ENCODE measurements at places on chromosomes 11 and 22. TPM values are rescaled to one million over a fixed set of nuclear protein-coding genes. Genes with fewer than 3 reads are reported as not detected.

The FAM227A gene
- total RNA-seq, result 32.7 TPM

The RIMBP3B gene
- not detected for total RNA-seq

The TRABD gene
- 37.4 TPM for total RNA-seq

The TNNI2 gene
- 1.2 TPM for total RNA-seq

The PRAME gene
- not detected for total RNA-seq

The TSGA10IP gene
- 7.3 TPM for total RNA-seq

The TUB gene
- 41.3 TPM for total RNA-seq

The OR52H1 gene
- total RNA-seq, result not detected

The DBX1 gene
- 5.3 TPM for total RNA-seq

The KLHDC7B gene
- total RNA-seq, result not detected

The DNAJB7 gene
- not detected for total RNA-seq

The CCDC188 gene
- total RNA-seq, result not detected

- H3K27ac ChIP-seq, result peak within 1 kb of the TSS; percentile 74
- no peaks in the 10 kb centered on the region for H3K4me1 ChIP-seq
- H3K27me3 ChIP-seq, result peaks cover 5% of the 10 kb centered on the region
- no peaks in the 10 kb centered on the region for H3K36me3 ChIP-seq
- peak; percentile 93 for DNase-seq
Observed at GRCh38 chr22:50342651-50343540, at the start of gene PPP6R2. PPP6R2 (plus strand) TSS chr22:50343327; CDS start chr22:50393909, 50,582 bp downstream.

GRCh38 chr11:130488848-130489584 lies 40.6 kb downstream of the ADAMTS15 start:
- H3K27me3 ChIP-seq, result no peaks in the 10 kb centered on the region
- H3K27ac ChIP-seq, result no peak overlapping the region
- H3K36me3 ChIP-seq, result no peaks in the 10 kb centered on the region
- DNase-seq, result no peak
- no peaks in the 10 kb centered on the region for H3K4me1 ChIP-seq

- H3K4me1 ChIP-seq, result no peaks in the 10 kb centered on the region
- no peak overlapping the region for H3K4me3 ChIP-seq
- no peak for DNase-seq
- H3K27me3 ChIP-seq, result no peaks in the 10 kb centered on the region
Observed at GRCh38 chr22:49574205-49574880, 253.3 kb downstream of the BRD1 start.

GRCh38 chr22:40310081-40310767 lies 36.1 kb upstream of the ADSL start:
- H3K27me3 ChIP-seq, result no peaks in the 10 kb centered on the region
- H3K4me3 ChIP-seq, result no peak overlapping the region
- H3K27ac ChIP-seq, result no peak overlapping the region

- H3K36me3 ChIP-seq, result no peaks in the 10 kb centered on the region
- H3K27ac ChIP-seq, result no peak overlapping the region
- no peaks in the 10 kb centered on the region for H3K27me3 ChIP-seq
- no peak overlapping the region for H3K4me3 ChIP-seq
Observed at GRCh38 chr11:96075532-96075959, 151.6 kb upstream of the MTMR2 start.

- peaks cover 79% of the 10 kb centered on the region for H3K27me3 ChIP-seq
- DNase-seq, result no peak
- H3K4me3 ChIP-seq, result no peak overlapping the region
- H3K36me3 ChIP-seq, result no peaks in the 10 kb centered on the region
Observed at GRCh38 chr22:46024136-46024840, 47.3 kb upstream of the WNT7B start.

DNA sequence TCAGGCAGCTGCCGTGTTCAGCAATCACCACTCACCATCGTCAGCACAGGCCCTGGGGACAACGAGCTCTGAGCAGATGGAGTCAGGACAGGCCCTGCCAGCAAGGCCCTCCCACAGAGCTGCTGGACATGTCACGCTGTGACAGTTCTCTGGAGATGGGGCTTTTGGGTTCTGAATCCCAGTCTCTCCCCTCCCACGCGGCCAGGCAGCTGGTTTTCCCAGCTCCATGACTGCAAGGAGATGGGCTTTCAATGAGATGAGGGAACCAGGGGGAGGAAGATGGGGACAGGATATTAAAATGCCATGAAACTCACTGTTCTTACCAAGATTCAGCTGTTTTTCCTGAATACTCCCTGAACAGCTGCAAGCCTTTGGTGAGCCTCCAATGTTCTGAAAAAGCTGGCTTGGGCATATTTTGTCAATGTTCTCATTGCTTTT lies 305.9 kb downstream of the BRD1 start:
- no peak for DNase-seq
- no peaks in the 10 kb centered on the region for H3K36me3 ChIP-seq
- H3K27ac ChIP-seq, result no peak overlapping the region

DNA sequence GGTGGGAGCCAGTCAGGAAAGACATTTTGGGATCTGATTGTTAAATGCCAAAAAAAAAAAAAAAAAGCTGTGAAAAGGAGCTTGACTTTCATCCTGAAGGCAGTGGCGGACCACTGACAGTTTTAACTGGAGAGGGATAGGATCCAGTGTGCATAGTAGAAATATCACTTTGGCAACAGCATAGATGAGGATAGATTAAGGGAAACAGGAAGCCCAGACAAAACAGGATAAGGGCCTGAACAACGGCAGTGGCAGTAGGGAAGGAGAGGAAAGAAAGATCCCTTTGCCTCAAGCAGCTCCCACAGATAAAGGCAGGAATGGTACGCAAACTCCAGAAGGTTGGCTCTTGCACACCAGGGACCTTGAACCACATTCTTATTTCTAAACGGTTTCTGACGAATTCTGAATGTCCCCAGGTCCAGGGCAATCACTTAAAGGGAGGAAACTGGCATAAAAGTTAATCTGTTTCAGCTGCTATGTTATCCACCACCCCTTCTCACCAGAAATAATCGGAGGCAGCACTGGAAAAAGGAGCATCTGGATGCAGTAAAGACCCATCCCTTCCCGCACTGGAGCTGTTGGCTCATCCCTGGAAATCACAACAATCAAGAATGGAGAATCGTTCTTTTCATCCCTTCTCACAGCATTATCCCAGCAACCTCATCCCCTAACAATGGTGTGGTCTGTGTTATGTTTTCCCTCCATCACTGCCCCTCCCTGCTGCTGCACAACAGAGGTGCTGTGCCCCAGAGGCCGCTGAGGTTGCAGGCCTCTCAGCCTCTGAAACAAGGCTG lies 99.1 kb downstream of the GAB2 start:
- peak overlapping the region; percentile 69 for H3K27ac ChIP-seq
- peak; percentile 63 for DNase-seq
- H3K36me3 ChIP-seq, result no peaks in the 10 kb centered on the region
- H3K27me3 ChIP-seq, result no peaks in the 10 kb centered on the region
- H3K4me3 ChIP-seq, result no peak overlapping the region

DNA sequence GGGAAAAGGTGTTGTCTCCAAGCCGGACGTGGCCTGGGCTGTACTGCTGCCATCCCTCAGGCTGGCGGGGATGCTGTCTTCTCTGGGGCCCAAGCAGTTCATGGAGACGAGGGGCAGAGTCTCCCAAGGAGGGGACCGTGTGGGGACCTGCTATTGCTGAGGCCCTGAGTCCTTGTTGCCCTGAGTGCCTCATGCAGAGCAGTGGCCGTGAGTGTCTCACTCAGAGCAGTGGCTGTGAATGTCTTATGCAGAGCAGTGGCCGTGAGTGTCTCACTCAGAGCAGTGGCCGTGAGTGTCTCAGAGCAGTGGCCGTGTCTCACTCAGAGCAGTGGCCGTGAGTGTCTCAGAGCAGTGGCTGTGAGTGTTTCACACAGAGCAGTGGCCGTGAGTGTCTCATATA lies 54.7 kb downstream of the GRAMD4 start:
- H3K4me1 ChIP-seq, result no peaks in the 10 kb centered on the region
- DNase-seq, result no peak
- no peaks in the 10 kb centered on the region for H3K36me3 ChIP-seq
- H3K4me3 ChIP-seq, result no peak overlapping the region
- H3K27ac ChIP-seq, result no peak overlapping the region

- no peak for DNase-seq
- H3K36me3 ChIP-seq, result peaks cover 8% of the 10 kb centered on the region
- no peaks in the 10 kb centered on the region for H3K27me3 ChIP-seq
- peaks cover 35% of the 10 kb centered on the region for H3K4me1 ChIP-seq
- H3K4me3 ChIP-seq, result no peak overlapping the region
Observed at GRCh38 chr11:117170210-117170609, 8.3 kb upstream of the SIDT2 start.

GRCh38 chr11:73570415-73571114 lies 27.3 kb downstream of the FAM168A start:
- no peaks in the 10 kb centered on the region for H3K27me3 ChIP-seq
- no peaks in the 10 kb centered on the region for H3K36me3 ChIP-seq
- DNase-seq, result no peak
- no peak overlapping the region for H3K4me3 ChIP-seq
- no peak overlapping the region for H3K27ac ChIP-seq
- peaks cover 17% of the 10 kb centered on the region for H3K4me1 ChIP-seq

- no peak overlapping the region for H3K27ac ChIP-seq
- no peak overlapping the region for H3K4me3 ChIP-seq
- no peaks in the 10 kb centered on the region for H3K36me3 ChIP-seq
- no peaks in the 10 kb centered on the region for H3K27me3 ChIP-seq
- DNase-seq, result no peak
Observed at GRCh38 chr11:128055576-128056217, 531.7 kb downstream of the ETS1 start.

DNA sequence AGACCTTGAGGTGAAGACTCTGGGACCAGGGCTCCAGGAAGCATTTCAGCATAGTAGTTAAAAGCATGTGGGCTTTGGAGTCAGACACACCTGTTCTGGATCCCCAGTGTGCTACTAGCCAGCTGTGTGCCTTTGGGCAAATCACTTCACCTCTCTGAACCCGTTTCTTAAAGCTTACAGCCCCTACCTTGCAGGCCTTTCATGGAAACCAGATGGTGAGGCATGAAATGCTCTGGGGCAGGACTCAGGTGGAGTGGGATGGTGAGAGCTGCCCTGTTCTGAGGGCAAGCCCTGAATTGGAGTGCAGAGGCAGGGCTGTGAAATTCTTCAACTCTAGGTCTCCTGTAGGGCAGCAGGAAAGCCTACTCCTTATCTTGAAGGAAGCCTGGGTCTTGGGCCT lies 10.5 kb downstream of the UCP2 start:
- no peaks in the 10 kb centered on the region for H3K27me3 ChIP-seq
- peaks cover 4% of the 10 kb centered on the region for H3K36me3 ChIP-seq
- H3K27ac ChIP-seq, result no peak overlapping the region
- DNase-seq, result no peak

DNA sequence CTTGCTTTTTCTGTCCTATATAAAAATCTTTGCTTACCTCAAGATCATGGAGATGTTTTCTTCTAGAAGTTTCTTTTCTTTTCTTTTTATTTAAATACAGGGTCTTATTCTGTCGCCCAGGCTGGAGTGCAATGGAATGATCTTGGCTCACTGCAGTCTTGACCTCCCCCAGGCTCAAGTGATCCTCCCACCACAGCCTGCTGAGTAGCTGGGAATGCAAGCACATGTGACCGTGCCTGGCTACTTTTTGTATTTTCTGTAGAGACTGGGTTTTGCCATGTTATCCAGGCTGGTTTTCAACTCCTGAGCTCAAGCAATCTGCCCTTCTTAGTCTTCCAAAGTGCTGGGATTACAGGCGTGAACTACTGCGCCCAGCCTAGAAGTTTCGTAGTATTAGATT lies 45.3 kb downstream of the USP35 start:
- H3K36me3 ChIP-seq, result peaks cover 7% of the 10 kb centered on the region
- H3K27me3 ChIP-seq, result no peaks in the 10 kb centered on the region

- peaks cover 43% of the 10 kb centered on the region for H3K4me1 ChIP-seq
- peak overlapping the region; percentile 72 for H3K4me3 ChIP-seq
- peaks cover 21% of the 10 kb centered on the region for H3K27me3 ChIP-seq
- no peak for DNase-seq
- no peak overlapping the region for H3K27ac ChIP-seq
Observed at GRCh38 chr11:117877120-117877784, 794 bp upstream of the FXYD6 start.

GRCh38 chr11:129265125-129265788 lies 73.1 kb upstream of the ARHGAP32 start:
- H3K27me3 ChIP-seq, result no peaks in the 10 kb centered on the region
- no peak for DNase-seq
- no peak overlapping the region for H3K27ac ChIP-seq

GRCh38 chr11:104279587-104279986 lies 115.6 kb upstream of the PDGFD start:
- DNase-seq, result no peak
- H3K4me3 ChIP-seq, result no peak overlapping the region
- no peak overlapping the region for H3K27ac ChIP-seq
- H3K27me3 ChIP-seq, result no peaks in the 10 kb centered on the region

- no peaks in the 10 kb centered on the region for H3K4me1 ChIP-seq
- no peak for DNase-seq
- no peaks in the 10 kb centered on the region for H3K27me3 ChIP-seq
- H3K27ac ChIP-seq, result no peak overlapping the region
Observed at GRCh38 chr11:117970400-117971024, 15.7 kb upstream of the IL10RA start.

DNA sequence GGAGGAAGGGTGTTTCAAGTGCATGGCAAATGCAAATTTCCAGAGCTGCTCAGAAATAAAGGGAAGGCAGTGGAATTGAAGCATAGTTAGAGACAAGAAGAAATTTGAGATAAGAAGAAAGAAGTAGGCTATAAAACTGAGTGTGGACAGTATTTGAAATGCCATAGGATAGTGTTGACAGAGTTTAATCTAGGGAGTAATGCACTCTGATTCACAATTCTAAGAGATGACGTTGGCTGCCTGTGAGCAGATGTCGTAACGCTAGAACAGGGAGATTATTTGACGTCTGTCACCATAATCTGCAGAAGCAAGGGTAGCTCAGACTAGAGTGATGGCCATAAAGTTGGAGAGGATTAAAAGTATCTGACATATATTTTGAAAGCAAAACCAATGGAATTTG lies 389.9 kb upstream of the KIRREL3 start:
- no peaks in the 10 kb centered on the region for H3K27me3 ChIP-seq
- H3K27ac ChIP-seq, result no peak overlapping the region
- DNase-seq, result no peak
- no peaks in the 10 kb centered on the region for H3K36me3 ChIP-seq

DNA sequence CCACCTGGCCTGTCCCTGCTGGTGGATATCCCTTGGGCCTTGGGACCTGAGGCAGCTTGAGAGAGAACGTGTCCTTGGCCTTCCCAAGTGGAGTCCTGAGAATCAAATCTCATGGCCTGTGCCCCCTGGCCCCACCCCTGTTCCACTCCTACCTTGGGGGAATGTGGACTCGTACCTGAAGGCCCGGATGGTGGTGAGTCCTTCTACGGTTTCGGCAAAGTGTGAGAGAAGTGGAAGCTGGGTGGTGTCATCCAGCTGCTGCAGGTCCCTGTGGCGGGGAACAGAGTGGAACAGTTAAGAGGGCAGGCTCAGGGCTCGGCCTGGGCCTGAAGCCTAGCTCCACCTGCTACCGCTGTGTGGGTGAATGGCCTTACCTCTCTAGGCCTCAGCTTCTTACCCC lies 14.0 kb upstream of the KCNJ11 start:
- no peak overlapping the region for H3K4me3 ChIP-seq
- H3K36me3 ChIP-seq, result no peaks in the 10 kb centered on the region
- H3K4me1 ChIP-seq, result peaks cover 6% of the 10 kb centered on the region
- DNase-seq, result no peak

- no peaks in the 10 kb centered on the region for H3K27me3 ChIP-seq
- no peak for DNase-seq
- no peak overlapping the region for H3K27ac ChIP-seq
- no peak overlapping the region for H3K4me3 ChIP-seq
- peaks cover 18% of the 10 kb centered on the region for H3K4me1 ChIP-seq
Observed at GRCh38 chr11:78653294-78653909, 78.7 kb upstream of the NARS2 start.

- H3K36me3 ChIP-seq, result no peaks in the 10 kb centered on the region
- no peak for DNase-seq
- no peak overlapping the region for H3K4me3 ChIP-seq
- H3K27ac ChIP-seq, result no peak overlapping the region
Observed at GRCh38 chr11:14751975-14752407, 108.4 kb downstream of the PDE3B start.

GRCh38 chr22:22364207-22364606 lies 119.6 kb downstream of the VPREB1 start:
- H3K36me3 ChIP-seq, result no peaks in the 10 kb centered on the region
- H3K27ac ChIP-seq, result no peak overlapping the region
- peaks cover 5% of the 10 kb centered on the region for H3K4me1 ChIP-seq
- H3K4me3 ChIP-seq, result no peak overlapping the region

Data from neural progenitor cell (in vitro differentiated cells).